ENCODE measurements at places on chromosomes 11 and 22.

DNA sequence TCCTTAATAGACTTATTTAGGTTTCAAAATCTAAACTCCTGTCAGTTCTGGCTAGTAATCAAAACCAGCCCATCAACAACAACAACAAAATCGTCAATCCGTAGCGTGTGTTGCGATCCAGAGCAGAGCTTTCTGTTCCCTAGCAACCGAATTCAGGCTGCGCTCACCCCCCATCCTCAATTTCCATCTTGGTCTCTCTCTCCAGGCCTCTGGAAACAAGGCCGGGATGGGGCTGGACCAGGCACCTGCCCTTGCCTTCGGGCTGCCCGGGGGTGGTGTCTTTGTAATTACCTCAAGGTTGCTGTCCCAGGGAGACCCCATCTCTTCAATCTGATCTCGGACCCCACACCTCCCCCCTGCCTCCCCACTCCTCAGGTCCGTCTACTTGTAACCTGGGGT is 1341.5 kb downstream of the BRD1 start:
- DNase-seq, result no peak

DNA sequence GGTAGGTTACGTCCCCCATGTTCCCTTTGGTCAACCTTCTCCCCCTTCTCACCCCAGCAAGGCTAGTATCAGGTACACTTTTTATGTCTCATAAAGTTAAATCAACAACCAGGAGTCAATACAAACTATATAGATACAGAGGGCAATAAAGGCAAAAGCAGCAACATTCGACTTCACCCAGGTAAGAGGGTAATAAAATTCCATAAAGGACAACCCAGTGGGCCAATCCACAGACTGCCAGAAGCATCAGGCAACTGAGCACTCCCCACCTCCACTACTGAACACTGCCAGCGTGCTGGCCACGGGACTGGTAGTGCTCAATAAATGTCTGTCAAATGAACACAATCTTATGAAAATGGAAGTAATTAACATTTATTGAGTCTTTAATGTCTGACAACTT is 5.1 kb upstream of the MS4A18 start:
- DNase-seq, result no peak

DNA sequence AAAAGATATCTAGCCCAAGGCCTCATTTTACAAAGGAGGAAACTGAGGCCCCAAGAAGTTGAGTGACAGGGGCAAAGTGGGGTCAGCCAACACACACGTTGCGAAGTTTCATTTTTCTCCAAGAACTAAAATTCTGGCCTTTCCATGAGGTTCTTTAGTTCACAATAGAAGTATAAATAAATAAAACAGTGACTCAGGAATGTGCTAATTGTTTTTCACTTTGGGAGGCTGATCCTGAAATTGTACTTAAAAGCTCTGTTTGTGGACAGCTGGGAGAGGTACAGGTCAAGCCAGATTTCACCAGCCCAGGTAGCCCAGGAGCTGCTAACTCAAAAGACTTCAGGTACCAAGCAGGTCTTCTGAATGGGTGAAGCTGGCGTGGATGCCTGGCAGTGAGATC is 105.2 kb downstream of the TRAF6 start:
- DNase-seq, result no peak

- no peak for DNase-seq
Observed at GRCh38 chr22:48187356-48187755, 1424.9 kb downstream of the TBC1D22A start.

GRCh38 chr11:36122671-36123070 is 166.6 kb downstream of the COMMD9 start:
- no peak for DNase-seq

Measured in NCI-H2029 (cell line).